ENCODE measurements at places on chromosomes 12 and 14. TPM values are rescaled to one million over a fixed set of nuclear protein-coding genes. Genes with fewer than 3 reads are reported as not detected.

DNA sequence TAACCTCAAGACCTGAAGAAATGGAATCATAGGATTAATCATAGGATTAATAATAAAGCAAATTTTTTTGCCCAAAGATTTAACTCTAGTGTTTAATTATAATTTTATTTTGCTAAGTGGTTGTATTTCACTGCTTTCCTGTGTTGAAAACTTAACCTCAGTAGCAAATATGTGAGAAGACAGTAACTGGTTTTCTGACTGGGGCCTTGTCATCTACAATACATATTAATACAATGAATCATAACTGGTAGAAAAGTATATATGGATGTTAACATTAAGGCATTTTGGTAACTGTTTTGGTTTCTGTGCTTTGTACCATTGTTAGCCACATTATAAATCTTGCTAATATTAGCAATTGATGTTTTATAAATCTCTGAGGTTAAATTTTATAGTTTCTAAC is 92.2 kb downstream of the ACSS3 start:
- DNase-seq: no peak

GRCh38 chr14:104678346-104678745 is 11.1 kb upstream of the INF2 start:
- DNase-seq: peak; percentile 39

DNA sequence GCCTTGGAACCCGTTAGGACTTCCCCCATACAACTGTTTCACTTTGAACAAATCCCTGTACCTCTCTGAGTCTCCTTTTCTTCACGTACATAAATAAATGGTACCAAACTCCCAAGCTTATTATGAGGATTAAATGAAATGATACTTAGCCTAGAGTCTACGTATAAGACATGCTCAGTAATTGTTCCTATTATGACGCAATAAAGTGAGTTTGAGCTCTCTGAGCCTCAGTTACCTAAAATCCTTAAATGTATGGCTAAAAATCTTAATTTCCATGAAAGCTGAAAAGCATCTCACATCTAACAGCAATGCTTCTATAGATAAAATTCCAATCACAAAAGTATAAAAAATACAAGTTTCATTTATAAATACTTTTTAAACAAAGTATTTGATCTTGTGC is 117.9 kb upstream of the TMEM233 start:
- DNase-seq: no peak

DNA sequence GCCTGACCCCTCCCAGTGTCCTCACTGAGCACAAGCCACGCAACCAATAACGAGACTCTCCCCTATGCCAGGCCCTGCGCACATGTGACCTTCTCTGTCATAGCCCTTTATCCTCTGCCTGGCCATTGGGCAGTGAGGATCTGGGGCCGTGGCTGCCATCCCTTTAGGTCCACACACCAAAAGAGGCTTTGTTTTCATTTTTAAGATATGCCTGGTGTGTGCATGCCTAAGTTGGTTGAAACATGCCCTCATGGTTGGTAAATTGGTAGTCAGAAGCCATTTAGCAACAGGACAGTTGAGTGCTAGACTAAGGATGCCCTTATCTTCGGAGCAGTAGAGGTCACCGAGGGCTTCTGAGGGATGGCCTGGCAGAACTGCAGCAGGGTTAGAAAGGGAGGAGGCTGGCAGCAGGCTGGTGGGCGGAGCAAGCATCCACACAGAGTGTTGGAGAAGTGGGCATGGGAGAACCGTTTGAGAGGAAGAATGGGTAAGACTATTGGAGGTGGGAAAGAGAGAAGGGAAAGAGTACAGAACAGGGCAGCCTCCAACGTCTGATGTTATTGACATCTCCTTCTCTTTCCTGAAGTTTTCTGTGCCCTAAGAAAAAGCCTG is 75.1 kb downstream of the SLC24A4 start:
- no peak for DNase-seq

DNA sequence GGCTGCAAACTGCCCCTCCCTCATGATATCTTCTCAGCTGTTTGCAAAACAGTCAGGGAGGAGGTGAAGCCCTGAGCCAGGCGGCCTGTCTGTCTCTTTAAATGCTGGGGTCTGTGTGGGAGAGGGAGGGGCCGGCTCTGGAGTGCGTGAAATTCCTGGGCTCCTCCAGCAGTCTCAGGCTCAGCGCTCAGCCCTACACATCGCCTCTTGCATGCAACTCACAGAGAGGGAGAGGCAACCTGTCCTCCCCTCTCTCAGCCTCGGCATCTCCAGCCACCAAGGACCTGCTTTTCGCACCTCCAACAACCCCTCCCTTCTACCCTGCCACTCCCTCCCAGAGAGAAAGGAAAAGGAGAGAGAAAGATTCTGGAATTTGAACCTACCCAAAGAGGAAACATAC is at the start of gene NRXN3:
TSS of gene NRXN3 (plus strand) at position 171 of the 400 bp plus-strand sequence. CDS start 72,721 bp downstream, outside the sequence.
- peak; percentile 37 for DNase-seq

GRCh38 chr14:70425354-70425753 is 8.5 kb upstream of the SYNJ2BP start:
- DNase-seq: no peak

- DNase-seq: no peak
Measured at GRCh38 chr12:32402946-32403345, 3.6 kb downstream of the FGD4 start.

GRCh38 chr14:23564181-23564812 is 3.3 kb downstream of the AP1G2 start:
- DNase-seq: no peak

GRCh38 chr14:73851000-73851399 is 631 bp upstream of the PTGR2 start:
- no peak for DNase-seq

- DNase-seq: no peak
Measured at GRCh38 chr14:98984719-98985041, 287.3 kb downstream of the BCL11B start.

DNA sequence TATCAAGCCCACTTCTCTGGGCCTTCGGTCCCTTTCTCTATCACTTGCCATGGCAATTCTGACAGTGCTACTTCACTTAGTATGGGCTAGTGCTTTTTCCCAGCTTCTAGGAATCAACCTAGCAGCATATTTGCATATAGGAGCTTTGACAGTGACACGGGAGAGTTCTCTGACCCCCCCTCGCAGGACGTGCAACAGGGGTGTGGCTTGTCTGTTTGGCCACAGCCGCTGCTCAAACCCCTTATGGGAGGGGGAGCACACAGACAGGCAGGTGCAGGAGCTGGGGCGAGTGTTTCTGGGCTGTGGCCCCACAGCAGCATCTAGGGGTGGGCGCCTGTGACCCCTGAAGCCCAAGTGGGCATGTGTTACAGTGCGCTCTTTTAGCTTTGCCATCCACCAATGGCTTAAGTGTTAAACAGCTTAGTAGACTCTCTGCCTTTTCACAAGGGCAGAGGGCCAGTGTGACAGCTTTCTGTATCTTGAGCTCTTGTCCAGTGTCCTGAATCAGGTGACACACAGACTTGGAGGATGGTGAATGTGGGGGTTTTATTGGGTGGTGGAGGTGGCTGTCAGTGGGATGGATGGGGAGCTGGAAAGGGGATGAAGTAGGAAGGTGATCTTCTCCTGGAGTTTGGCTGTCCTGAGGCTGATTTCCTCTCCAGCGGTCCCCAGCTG is 229.3 kb downstream of the PCNX1 start:
- no peak for DNase-seq

DNA sequence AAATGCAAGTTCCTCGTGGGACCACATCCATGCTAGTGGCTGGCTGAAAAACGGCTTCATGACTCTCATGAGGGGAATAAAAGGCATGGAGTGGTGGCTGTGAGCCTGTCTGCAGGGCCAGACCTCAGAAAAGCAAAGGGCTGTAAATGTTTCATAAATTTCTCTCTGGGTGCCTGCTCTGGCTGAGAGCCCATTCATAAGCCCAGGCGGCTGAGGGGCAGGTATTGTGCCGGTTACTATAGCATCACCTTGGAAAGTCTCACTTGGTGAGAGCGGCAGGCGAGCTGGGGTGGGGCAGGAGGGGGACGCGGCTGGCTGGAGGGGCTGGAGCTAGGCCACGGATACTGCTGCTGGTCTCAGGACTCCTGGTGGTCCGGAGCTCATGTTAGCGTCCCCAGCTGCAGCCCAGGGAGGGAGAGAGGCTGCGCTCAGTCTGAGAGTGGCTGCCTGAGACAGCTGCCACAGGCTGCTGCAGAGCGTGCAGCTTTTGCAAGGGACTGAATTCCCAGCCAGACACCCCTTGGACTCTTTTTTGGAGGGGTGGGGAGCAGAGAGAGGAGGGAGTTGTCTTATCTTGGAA is at the start of gene SLC17A8:
TSS of gene SLC17A8 (plus strand) at position 431 of the 580 bp plus-strand sequence. CDS start 318 bp downstream, outside the sequence.
- no peak for DNase-seq

GRCh38 chr14:32329146-32329545 is at the start of gene AKAP6:
AKAP6 (plus strand) TSS chr14:32329298; CDS start chr14:32433494, 104,196 bp downstream.
- no peak for DNase-seq

GRCh38 chr12:24599736-24600135 is 349.2 kb downstream of the BCAT1 start:
- DNase-seq: no peak

- DNase-seq: peak; percentile 75
Measured at GRCh38 chr12:1398673-1399072, 195.7 kb downstream of the FBXL14 start.

- DNase-seq: no peak
Measured at GRCh38 chr14:55547650-55548315, 32.2 kb upstream of the KTN1 start.

GRCh38 chr14:55926007-55926406 is 192.2 kb upstream of the PELI2 start:
- DNase-seq: no peak

- peak; percentile 80 for DNase-seq
Measured at GRCh38 chr12:126389220-126389841, 1324.1 kb downstream of the AACS start.

BCL2L14 gene
- total RNA-seq: not detected

TGM1 gene
- total RNA-seq: 0.74 TPM

KERA gene
- not detected for total RNA-seq

CPNE6 gene
- not detected for total RNA-seq

TMEM52B gene
- 0.10 TPM for total RNA-seq
